ENCODE measurements at places on chromosomes 2 and 18.

DNA sequence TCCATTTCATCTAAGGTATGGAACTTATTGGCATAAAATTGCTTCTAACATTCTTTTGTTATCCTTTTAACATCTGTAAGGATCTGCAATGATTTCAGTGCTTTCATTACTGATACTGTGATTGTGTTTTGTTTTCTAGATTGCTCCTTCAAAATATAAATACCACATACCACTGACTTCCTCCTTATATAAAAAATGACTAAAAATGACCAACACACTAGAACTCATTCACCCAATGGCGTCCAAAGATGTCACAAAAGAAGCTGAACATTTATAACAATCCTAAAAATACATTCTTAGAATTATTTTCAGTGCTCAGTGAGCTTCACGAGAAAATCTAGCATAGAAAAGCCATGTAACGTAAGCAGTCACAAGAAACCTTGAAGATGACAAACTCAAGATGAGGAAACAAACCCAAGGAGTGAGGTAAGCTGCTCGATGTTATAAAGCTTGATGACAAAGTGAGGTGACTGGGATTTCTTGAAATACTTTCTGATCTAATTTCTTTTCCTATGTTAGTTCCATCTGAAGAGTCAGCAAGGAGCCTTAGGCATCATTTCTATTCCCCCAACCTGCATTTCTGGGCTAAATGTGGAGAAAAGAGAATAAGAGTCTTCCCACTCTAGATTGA is 42.6 kb downstream of the PNO1 start:
- H3K4me3 ChIP-seq = peak overlapping the region; percentile 44
- peak overlapping the region; percentile 82 for H3K27ac ChIP-seq
- H3K4me1 ChIP-seq = peaks cover 71% of the 10 kb centered on the region
- DNase-seq = no peak
- peaks cover 16% of the 10 kb centered on the region for H3K36me3 ChIP-seq

- H3K27me3 ChIP-seq = peaks cover 2% of the 10 kb centered on the region
- no peak overlapping the region for H3K27ac ChIP-seq
- no peaks in the 10 kb centered on the region for H3K4me1 ChIP-seq
- H3K36me3 ChIP-seq = no peaks in the 10 kb centered on the region
- no peak overlapping the region for H3K4me3 ChIP-seq
Measured at GRCh38 chr2:133821107-133821760, 253.0 kb upstream of the NCKAP5 start.

DNA sequence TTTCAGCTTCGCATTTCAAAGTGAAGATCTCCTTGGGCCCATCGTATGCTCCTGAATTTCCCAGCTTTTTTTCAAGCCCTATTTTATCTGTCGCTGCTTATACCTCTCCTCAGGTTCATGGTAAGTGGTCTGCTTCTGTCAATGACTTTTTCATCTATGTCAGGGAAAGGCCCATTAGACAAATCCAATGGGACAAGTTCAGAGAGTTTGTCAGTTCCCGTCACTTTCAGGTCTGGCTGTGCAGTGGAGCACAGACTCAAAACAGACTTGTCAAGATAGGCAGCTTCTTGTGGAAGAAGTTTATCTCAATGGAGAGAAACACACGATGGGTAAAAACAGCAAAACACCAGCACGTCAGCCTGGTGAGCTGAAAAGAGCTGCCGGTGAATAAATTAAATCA is 100.9 kb upstream of the KLF7 start:
- H3K36me3 ChIP-seq = no peaks in the 10 kb centered on the region
- no peaks in the 10 kb centered on the region for H3K27me3 ChIP-seq
- H3K27ac ChIP-seq = no peak overlapping the region
- no peak for DNase-seq
- H3K4me1 ChIP-seq = peaks cover 7% of the 10 kb centered on the region

GRCh38 chr2:83305758-83306378 is 1153.2 kb downstream of the SUCLG1 start:
- H3K4me1 ChIP-seq = no peaks in the 10 kb centered on the region
- H3K4me3 ChIP-seq = no peak overlapping the region
- no peak overlapping the region for H3K27ac ChIP-seq
- no peak for DNase-seq
- no peaks in the 10 kb centered on the region for H3K36me3 ChIP-seq

DNA sequence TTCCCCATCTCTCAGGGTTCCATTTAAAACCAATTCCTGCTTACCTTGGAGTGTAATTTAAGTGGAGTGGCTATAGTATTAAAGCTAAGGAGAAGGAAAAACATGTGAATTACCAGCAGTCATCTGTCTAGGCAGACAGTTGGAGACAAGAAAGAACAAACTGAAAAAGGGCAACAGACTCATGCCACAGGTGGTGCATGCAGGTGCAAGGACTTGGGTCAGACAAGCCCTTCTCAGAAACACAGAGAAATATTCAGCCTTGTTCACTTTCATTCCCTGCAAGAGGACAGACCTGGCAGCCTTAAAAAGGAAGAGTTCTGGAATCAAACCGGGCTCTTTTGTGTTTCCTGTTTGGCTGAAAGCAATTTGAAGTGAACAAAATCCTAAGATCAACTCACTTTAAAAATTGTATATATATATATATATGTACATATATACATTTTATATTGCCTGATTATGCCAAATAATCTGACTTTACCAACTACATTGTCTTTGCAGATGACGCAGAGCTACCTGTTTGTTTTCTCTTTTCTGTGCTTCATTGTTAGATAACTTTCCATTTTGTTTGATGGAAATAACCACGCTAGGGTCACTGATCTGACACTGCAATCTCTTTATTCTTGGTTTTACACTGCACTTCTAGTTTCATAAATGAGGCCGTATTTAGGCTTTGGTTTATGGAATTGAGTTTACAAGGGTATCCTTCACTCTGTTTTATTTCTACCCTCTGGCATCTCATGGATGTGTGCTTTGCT is 35.1 kb upstream of the VPS54 start:
- peaks cover 24% of the 10 kb centered on the region for H3K4me1 ChIP-seq
- no peak for DNase-seq
- H3K27me3 ChIP-seq = no peaks in the 10 kb centered on the region
- no peak overlapping the region for H3K4me3 ChIP-seq
- no peaks in the 10 kb centered on the region for H3K36me3 ChIP-seq

GRCh38 chr2:143230506-143231253 is 101.5 kb downstream of the ARHGAP15 start:
- peaks cover 16% of the 10 kb centered on the region for H3K4me1 ChIP-seq
- no peak overlapping the region for H3K27ac ChIP-seq
- H3K27me3 ChIP-seq = no peaks in the 10 kb centered on the region

Data from activated B cell treated with CpG ODN at 0.5 μM for 24 hours (primary cell).